ENCODE measurements at places on chromosomes 2 and 18.

GRCh38 chr2:15181092-15181745, 379.9 kb downstream of the NBAS start:
- no peak for DNase-seq

- DNase-seq, result no peak
Measured at GRCh38 chr2:163778045-163778781, 42.4 kb upstream of the FIGN start.

DNA sequence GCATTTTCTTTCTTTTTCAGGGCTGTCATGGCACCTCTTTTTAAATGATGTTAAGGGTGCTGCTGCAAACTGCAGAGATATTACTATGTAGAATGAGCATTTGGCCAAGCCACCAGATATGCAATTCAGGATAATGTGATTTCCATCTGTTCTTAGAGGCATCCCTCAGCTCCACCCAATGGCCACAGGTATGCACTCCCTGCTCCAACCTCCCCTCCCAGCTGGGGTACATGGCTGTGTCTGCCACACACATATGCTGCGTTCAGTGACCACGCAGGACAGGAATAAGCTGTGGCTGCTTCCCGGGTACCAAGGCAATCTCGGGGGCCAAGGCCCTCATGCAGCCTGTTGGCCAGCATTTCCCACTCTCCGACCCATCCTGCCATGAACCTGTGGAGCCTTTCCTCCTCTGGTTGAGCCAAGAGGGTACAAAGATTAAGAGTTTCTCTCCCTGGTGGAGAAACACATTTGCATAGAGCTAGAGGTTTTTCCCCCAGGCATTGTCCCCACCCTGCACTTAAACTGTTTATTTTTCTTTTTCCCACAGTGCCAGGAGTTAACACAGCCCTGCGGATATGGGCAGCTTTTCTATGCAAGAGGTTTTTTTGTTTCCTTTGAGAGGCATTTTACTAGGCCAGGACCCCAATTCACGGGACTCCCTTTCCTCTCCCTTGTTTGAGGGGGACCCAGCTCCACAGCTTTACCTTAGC, 147.0 kb downstream of the GCA start:
- no peak for DNase-seq

GRCh38 chr2:35114765-35115164, 1240.8 kb upstream of the CRIM1 start:
- DNase-seq, result no peak

GRCh38 chr18:62717925-62718800, 2.8 kb downstream of the PHLPP1 start:
- no peak for DNase-seq

DNA sequence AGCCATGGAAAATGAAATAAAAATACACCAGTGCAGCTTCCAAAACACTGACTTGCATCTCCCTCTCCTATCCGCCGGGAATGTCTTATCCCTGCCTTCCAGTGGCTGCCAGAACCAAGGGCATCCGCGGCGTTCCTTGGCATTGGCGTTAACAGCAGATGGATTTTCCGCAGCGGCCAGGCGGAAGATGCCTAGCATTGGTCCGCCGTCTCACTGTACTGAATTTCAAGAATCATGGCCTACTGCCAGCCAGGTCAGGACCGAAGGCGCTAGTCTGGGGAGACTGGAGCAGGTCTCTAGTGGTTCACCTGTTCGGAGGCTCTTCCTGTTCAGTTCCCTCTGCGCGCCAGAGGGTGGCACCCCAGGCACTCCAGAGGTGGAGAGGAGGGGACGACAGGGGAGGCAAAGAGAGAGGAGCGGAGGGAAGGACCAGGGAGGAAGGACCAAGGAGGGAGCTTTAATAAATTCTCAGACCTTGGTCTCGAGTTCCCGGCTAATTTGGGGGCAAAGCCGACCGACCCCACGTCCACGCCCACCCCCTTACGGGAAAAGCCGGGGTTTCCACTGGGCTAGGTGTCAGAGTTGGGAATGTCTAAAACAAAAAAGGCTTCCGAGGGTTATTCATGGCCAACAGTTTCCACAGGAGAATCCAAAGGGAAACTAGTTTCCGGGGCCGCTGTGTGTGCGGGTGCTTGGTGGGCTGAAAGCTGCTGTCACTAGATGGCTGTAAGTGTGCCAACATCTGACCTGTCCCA, 3.7 kb upstream of the BCL2L11 start:
- no peak for DNase-seq

GRCh38 chr2:23590241-23590869, 205.4 kb downstream of the KLHL29 start:
- no peak for DNase-seq

GRCh38 chr18:3054780-3055179, 41.8 kb upstream of the LPIN2 start:
- no peak for DNase-seq

- DNase-seq, result no peak
Measured at GRCh38 chr2:149885946-149886345, 298.4 kb upstream of the MMADHC start.

Data from activated T-cell treated with anti-CD3 and anti-CD28 coated beads for 24 hours (primary cell).